Fibroblast of skin of back (primary cell): ENCODE measurements at places on chromosomes 13 and 19.

GRCh38 chr13:75647126-75647784, 11.1 kb downstream of the LMO7 start:
- DNase-seq = peak; percentile 43

- DNase-seq = no peak
Measured at GRCh38 chr19:4692251-4693077, 22.3 kb upstream of the MYDGF start.

GRCh38 chr13:46071590-46072249, 19.2 kb upstream of the ZC3H13 start:
- DNase-seq = no peak

DNA sequence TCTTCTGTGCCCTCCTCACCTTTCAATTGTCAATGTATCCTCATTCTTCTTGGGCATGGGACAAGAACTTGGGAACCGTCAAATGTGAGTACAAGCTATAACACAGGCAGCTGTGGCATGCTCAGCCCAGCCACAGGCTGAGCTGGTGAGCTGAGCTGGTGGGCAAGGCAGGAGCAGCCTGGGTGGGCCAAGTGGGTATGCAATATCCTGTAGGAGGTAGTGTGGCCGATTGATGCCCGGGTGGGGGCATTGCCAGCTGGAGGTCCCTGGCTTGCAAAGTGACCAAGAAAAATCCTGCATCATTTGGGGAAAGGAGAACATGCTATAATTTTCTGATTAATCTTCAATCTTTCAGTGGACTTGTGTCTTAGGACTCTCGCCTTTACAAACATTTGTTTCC, 507.2 kb upstream of the SLC10A2 start:
- DNase-seq = no peak

DNA sequence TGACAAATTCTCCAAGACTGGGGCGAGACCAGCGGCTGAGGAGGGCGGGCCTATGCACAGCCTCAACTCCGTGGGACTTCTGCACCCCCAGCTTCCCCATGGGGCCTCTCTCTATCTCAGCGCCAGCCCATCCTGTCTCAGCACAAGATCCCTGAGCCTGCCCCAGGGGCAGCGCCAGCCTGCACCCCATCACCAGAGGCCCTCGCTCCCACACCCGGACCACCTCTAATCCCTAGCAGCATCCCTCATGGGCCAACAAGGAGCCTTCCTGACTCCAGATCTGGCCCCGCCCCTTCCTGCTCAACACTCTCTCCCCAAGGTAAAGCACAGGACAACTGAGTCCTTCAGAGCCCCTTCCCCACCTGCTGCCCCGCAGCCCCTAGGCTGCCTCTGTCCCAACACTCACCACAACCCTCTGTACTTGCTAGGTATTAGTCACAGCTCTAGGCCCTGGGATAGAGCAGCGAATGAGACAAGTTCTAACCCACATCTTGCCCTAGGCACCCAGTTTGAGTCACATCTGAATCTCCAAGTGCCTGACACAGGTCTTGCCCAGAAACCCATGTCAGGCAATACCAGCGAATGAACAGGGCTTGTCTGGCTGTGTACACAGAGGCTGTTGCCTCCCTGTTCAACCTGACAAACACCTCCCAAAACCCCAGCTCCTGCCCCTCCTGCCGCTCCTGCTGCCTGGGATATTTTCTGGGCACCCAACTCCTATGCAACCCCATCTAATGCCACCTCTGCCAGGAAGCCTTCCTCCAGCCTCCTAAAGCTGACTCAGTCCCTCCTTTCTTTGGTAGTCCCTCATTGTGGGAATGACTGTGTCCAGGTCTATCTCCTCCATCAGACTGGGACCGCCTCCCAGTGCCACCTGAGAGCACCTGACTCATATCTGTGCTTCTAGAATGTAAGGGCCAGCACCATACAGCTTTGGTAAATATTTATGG, 18.6 kb downstream of the GRIK5 start:
- DNase-seq = no peak

DNA sequence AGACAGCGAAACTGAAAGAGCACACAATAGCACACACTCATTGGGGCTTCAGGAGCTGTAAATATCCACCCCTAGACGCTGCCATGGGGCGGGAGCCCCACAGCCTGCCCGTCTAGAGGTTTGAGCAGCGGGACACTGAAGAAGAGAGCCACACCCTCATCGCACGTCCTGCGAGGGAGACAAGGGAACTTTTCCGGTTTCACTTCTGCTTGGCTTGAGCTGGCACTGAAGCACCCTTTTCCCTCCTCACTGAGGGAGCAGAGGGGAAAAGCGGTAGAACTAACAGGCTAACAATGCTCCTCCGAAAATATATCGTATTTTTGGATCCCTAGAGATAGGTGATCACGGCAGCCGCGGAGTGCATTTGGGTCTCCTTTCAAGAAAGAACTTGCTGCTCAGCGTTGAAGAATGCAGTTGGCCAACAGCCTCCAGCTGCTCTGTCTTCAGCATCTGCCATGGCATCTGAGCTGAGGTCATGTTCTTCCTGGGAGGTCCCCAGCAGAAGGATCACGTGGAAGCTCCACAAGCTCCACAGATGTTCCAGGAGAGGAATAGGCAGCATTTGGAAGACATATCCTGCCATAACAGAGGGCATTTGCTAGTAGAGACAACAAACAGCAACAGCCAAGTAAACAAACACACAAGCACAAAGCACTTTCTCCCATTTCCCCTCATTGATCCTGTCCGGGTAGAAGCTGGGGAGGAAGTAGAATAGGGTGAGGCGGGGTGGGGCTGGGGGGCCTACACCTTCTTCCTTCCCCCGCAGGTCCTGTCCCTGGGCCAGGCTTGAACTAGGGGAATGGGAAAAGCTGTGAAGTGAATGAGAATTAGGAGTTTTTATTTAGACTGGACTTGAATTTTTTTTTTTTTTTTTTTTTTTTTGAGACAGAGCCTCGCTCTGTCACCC, 44.8 kb upstream of the ALOX5AP start:
- DNase-seq = peak; percentile 97

DNA sequence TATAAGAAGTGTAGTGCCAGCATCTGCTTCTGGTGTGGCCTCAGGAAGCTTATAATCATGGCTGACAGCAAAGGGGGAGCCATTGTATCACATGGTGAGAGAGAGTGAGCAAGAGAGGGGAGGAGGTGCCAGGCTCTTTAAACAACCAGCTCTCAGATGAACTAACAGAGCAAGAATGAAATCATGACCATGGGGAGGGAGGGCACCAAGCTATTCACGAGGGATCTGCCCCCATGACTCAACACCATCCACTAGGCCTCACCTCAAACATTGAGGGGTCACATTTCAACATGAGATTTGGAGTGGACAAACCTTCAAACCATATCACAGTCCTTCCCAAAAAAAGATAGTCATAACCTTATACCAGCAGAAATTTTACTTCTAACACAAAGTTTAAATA, 174.0 kb downstream of the GPC5 start:
- peak; percentile 72 for DNase-seq

DNA sequence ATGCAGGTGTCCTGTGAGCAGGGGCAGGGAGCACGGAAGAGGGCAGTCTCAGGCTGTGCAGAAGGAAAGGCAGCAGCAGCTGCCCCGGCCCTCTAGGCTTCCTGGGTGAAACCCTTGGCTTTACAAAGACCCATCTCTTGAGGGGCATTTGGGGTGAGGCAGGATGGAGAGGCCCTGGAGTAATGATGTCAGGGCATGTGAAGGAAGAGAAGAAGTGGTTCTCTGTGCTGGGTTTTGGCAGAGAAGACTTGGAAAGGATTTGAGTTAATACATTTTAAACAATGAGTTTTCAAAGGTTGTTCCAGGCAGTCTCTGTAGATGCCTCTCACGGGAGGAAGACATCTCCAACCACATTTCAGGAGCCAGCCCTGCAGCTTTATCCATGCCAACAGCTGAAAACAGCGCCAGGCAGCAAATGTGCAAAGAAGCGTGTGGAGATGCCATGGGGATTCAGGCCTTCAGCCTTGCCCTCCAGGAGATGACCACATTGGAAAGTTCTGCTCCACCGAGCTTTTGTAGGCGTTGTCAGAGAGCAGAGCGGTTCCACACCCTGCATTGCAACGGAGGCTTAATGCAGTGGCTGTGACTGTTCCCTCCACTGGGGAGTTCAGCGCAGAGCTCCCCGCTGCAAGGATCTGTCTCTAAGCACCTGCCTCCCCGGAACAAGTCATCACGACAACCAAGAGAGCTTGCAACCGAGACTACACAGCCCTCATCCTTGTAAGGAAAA, 322.8 kb downstream of the UQCRFS1 start:
- no peak for DNase-seq

DNA sequence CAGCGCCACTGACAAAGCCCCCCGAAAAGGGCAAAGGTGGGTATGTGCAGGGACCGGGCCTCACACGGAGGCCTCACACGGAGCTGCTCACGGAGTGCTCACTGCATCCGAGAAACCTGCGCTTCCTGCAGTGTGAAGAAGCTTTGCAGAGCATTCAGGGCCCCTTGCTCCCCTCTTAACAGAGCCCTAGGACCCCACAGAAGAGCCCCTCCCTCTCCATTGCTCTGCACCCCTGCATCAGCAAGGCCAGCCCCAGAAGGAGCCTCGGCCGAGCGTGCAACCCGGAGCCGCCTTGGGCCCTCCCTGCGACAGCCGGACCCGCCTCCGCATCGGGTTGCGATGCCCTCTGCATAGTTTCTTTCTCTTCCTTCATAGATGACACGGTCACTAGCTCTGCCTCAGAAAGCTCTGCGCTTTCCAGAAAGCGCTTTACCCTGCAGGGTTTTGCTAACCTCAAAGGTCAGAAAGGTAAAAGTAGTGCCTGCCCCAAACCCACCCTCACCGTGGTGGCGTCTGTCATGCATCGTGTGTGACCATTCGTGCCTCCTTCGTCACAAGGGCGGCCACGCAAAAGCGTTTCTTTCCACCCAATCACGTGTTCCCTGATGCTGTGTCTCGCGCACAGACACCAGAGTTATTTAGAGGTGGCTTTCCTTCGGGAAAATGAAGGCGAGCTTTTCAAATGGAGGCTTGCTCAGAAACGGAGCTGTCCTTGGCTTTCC, 15.7 kb upstream of the F7 start:
- DNase-seq = no peak

DNA sequence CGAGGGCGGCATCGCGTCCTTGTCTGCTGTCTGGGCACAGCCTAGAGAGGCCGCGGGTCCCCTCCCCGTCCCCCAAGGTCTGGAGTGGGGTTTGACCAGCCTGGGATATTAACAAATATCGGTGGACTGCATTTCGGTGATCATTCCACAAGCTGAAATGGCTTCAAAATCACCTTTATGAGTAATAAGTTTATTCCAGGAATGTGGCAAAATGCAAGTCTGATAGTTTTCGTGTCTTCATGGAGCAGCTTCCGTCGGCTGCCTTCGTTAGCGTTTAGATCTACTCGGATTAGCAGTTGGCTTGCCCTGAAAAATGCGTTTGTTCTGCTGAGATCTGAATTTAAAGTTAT, 1.1 kb upstream of the GJA3 start:
- DNase-seq = no peak

- no peak for DNase-seq
Measured at GRCh38 chr19:54391589-54392061, 23.6 kb upstream of the TTYH1 start.

GRCh38 chr13:87667686-87668085, 3.5 kb upstream of the SLITRK5 start:
- DNase-seq = no peak

- DNase-seq = peak; percentile 99
Measured at GRCh38 chr13:103883164-103883563, 816.9 kb upstream of the SLC10A2 start.

DNA sequence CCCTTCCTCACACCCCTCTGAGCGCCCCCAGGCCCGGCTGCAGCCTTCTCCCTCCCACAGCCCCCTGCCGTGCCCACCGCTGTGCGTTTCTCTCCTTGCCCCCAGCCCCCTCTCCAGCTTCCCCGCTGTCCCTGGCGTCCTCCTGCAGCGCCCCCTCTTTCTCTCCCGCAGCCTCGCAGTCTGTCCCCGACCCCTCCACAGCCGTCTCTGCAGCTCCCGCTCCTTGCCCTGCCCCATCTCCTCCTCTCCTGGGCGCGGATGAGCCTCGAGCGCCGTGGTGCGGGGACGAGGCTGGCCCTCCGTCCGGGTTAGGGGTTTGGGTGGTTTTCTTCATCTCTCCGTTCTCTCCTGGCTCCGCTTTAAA, 1.1 kb downstream of the KMT5C start:
- DNase-seq = no peak

DNA sequence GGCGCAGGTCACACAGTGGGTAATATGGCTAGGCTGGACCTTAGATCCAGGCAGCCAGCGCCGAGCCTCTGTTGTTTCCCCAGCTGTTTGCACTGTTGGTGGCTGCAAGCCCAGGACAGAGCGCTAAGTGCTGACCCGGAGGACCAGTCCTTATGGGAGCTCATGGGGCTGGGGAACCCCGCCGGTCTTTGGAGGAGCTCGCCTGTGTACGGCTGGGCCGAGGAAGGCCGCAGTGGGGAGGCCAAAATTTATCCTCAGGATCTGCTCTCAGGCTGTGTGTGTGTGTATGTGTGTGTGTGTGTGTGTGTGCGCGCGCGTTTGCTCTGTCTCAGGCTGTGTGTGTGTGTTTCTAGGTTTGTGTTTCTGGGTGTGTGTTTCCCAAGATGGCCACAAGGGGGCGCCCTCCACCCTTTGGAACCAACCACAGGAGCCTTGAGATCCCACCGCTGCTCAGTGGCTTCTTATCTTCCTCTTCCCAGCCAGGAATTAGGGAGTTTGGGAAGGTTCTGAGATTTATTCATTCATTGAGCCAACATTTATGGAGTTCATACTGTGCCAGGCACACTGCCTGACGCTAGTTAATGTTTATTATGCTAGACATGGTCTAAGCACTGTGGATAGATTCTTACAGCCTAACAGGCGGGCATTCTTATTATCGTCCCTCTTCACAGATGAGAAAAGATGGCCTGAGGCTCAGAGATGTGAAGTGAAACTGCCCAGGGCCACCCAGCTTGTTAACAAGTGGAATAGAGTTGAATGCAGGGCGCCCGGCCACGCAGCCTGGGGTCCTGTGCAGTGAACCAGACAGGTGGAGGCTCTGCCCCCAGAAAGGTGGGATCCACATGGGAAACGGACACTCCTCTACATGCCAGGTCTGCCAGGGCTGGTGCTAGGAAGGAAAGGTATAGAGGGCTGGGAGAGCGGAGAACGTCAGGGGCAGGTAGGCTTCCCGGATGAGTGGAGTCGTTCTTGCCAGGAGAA, 13.0 kb downstream of the PGLYRP1 start:
- DNase-seq = peak; percentile 63

DNA sequence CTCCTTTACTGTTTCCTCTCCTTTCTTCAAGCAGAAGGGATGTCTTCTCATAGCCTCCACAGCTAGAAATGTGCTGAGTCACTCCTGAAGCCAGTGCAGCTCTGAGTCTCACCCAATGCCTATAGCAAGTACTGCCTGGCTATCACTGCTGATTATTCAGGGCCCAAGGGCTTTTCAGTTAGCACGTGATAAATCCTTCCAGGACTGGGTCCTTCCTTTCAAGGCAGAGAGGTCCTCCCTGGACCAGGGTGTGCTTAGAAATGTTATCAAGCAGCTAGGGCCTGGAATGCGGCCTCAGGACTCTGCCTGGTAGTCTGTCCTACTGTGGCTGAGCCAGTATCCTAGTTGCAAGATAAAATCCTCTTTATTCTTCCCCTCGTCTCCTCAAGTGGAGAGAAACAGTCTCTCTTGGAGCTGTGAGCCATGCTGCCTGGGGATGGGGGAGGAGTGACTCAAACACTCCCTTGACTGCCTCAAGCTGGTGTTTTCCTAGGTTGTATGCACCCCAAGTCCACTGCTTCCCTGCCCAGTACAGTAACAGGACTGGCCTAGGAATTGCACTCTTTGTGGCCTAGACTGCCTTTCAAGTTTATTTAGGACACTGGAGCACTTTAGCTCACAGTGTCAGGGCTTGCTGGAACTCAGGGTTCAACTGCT, 198.7 kb upstream of the SERP2 start:
- DNase-seq = peak; percentile 75
